GM12864 (cell line): ENCODE measurements at places on chromosomes 3 and 15.

- no peak for DNase-seq
Measured at GRCh38 chr3:148147903-148148302, 549.8 kb upstream of the AGTR1 start.

- DNase-seq: no peak
Measured at GRCh38 chr3:189689625-189690024, 58.4 kb downstream of the TP63 start.

GRCh38 chr3:139577909-139578308 is 38.4 kb upstream of the RBP1 start:
- DNase-seq: no peak

DNA sequence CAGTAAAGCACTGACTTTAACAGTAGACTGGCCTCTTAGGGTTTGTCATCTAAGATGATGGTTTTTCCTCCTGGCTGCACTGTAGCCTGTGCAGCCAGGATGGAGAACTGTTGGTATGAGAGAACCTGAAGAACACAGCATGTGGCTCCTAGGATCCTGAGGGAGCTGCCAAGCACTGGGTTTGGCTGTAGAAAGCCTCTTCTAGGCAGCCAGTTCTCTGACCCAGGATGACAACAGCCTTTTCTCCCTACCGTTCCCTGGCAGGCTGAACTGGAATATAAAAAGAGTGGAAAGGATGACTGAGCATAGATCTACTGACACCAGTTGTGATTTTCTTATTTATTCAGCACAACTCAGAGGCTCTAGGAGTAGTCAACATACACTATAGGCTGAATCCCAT is 34.3 kb upstream of the MANF start:
- DNase-seq: no peak

GRCh38 chr15:88874275-88874674 is 21.1 kb downstream of the HAPLN3 start:
- DNase-seq: no peak

- DNase-seq: no peak
Measured at GRCh38 chr3:13575459-13576061, 26.6 kb downstream of the FBLN2 start.

GRCh38 chr3:136658946-136659682 is 93.1 kb downstream of the STAG1 start:
- DNase-seq: no peak

DNA sequence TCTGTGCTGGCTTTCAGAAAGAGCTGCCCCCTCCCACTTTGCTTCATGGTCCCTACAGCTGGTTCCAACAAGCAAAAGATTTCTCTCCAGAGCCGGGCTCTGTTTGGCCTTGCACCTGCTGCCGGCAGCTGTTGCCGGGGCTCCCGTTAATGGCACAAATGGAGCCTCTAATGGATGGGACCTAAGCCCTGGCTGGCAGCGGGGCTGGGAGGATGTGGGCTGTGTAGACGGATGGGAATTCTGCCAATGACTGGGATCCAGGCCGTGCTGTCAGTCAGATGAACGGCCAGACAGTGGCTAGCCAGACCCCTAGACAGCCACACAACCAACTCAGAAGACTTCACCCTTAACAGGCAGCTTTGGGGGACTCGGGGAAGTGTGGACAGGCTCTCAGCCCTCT is 88.0 kb downstream of the RPLP1 start:
- DNase-seq: no peak

DNA sequence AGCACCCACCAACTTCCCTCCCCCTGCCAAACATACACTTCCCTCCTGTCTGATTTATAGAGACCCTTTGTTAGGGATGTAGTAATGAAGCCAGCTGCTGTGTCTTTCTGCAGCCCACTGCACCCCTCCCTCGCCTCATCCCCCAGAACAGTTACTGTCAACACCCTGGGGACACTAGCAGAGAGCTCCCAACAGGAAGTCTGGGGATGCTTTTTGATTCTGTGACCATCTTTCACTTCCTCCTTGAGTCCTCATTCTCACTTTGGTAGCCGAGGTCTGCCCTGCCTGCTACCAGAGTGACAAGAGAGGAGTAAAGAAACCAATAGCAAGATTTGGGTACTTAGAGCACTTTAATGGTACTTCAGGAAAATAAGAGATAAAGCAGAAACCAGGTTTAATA is 201.6 kb downstream of the SATB1 start:
- DNase-seq: peak; percentile 41

- DNase-seq: no peak
Measured at GRCh38 chr15:96046620-96047240, 283.8 kb upstream of the NR2F2 start.

DNA sequence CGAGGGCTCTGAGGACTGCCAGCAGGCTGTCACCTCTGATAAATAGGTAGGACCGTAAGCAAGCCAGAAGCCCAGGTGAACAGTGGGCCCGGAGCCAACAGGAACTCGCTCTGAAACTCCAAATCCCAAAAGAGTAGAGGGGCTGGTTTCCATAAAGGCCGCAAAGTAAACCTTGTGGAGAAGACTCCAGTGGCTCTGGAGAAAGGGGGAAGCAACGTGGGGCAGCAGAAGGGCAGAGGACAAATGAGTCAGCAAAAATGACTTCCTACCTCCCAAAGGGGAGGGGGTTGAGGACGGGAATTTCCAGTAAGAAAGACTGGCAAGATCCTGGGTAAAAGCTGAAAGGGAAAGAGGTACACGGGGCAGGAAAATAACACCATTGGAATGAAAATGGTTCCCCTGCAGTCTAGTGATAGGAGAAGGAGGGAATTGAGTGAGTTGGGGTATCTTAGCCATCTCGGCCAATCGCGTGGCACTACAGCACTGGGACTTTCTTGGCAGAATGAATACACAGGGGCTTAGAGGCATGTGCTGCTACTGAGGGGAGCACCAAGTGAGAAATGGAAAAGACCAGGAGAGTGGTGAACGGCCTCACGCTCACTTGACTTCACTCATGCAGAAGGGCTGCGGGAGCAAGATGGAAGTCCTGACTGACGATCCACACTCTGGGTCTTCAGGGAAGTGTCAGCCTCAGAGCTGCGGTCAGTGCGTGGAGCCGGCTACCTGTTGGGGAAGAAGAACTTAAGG is 33.2 kb downstream of the BMF start:
- DNase-seq: no peak

GRCh38 chr15:42408178-42408577 is 48.9 kb downstream of the CAPN3 start:
- no peak for DNase-seq

DNA sequence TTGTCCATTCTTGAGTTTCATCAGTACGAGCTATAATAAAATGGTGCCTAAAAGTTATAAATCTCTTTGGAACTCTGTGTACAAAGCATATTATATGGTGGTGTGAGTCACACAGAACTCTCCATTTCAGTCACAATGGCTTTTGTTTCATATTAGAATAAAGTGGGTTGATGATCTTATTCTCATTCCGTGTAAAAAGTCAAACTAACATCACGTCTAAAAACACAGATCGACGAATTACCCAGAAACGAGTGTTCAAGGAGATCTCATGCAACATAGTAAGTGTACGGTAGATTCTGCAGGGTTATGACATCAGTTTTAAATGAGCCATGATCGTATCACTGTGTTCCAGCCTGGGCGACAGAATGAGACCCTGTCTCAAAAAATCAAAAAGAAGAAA is 122.4 kb downstream of the FOXP1 start:
- no peak for DNase-seq

GRCh38 chr15:39094116-39094515 is 486.8 kb upstream of the THBS1 start:
- DNase-seq: no peak

DNA sequence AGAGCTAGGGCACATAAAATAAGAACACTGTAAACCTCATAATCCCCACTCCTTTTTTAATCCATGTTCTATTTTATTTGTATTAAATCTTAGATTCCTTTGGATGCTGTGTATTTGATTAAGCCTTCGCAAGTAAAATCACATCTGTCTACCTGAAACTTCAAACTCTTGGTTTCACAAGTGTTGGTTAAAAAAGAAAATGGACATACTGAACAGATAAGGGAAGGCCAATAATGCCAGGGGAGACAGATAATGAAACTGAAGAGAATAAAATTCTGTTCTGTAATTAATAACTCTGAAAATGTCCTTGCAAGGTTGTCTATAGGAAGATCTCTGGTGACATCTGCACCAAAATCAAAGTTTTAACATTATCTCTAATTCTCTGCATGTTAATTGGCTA is 114.2 kb downstream of the ULK4 start:
- DNase-seq: no peak

GRCh38 chr15:34335176-34336032 is 2.2 kb downstream of the SLC12A6 start:
- no peak for DNase-seq

DNA sequence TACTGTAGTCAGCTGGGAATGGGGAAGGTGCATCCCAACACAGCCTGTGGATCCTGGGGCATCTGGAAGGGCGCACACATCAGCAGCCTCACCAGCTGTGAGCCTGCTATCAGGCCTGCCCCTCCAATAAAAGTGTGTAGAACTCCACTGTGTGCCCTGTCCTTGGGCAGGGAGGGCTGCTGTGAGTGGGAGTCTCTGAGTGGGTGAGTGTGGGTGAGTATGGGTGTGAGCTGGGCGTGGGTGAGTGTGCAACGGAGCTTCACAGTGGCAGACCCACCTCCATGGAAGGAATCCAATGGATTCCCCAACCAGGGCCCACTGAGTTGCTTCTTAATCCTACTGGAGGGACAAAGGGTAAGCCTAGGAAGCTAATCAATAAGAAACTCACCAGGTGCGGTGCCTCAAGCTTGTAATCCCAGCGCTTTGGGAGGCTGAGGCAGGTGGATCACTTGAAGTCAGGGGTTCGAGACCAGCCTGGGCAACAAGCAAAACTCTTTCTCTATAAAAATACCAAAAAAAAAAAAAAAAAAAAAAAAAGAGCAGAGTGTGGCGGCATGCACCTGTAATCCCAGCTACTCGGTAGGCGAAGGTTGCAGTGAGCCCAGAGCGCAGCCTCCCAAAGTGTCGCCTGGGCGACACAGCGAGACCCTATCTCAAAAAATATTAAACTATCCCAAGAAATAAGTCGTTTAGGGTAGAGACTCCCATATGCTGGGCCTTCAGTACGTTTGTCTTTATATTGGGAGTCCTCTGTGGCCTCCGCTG is 555 bp upstream of the RCCD1 start:
- DNase-seq: no peak

DNA sequence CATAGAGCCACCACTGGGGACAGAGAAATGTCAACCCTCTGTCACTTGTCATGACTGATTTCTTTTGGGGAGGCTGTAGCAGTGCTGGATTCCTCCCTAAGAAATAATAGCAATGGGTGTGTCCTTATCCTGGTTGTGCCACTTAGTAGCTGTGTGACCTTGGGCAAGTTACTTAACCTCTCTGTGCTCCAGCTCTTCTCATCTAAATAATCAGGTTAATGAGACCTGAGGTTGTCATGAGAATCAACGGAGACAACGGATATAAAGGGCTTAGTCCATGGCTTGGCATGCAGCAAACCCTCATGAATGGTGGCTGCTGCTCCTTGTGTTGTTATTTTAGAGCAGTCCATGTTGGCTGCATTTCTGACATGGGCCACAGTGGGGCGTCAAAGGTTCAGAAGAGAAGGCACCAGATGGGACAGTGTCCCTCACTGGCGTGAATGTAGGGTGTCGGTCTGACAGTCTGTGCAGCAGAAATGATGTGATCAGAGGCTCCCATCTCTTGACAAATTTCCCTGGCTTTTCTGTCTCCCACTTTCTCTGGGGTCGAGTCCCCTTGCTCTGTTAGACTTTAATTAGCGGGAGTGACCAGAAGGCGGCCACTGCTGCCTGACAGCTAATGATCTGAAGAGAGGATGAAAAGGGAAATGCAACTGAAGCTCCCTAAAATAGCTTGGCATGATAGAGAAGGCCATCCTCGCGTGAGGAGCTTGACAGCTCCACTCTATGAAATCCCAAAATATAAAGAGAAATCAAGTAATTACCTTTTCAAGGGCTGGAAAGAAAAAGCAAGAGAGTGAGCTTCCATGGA is 209.4 kb downstream of the CADPS start:
- DNase-seq: no peak

DNA sequence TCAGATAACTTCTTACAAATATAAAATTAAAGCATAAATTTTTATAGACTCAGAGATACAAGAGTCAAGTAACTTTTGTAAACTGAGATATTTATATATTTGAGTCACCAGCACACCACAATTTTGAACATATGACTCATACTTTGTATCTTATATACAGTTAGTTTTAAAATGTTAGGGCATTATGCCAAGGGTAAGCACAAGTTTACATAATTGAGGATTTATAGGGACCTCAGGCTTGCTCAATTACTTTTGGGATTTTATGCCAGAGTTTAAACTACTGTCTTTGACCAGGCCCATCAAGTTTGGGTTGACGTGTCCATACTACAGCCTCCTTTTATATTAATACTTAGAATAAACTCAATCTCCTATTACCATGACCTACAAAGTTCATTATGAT is 7.4 kb upstream of the FGF7 start:
- DNase-seq: no peak

- DNase-seq: no peak
Measured at GRCh38 chr3:100169201-100169920, 55.1 kb upstream of the FILIP1L start.

DNA sequence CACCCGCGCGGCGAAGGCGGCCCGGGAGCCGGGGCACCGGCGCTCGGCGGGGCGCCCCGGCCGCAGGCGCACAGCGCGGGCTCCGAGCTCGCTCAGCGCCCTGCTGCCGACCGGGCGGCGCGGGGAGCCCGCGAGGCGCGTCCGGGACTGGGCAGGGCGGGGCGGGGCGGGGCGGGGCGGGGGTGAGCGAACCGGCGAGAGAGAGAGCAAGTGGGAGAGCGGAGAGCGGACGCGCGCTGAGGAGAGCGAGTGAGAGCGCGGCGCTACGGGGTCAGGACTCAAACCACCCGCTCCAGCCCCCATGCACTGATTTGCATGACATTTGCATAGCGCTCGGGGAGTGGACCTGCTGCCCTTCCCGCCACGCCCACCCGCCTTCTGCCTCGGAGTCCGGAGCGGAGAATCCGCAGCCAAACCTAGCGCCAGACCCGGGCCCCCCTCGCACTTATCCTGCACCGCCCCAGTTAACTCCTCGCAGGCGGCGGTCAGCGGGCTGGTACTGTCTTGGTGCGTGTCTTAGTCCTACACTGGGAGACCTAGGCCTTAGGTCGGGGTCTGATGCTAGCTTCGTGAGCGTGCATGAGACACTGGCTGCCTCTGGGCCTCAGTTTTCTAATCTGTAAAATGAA is at the start of gene MYLK:
MYLK (minus strand) TSS at position 130 of the 629 bp plus-strand sequence. CDS start 90,491 bp downstream, outside the sequence.
- DNase-seq: no peak

GRCh38 chr3:46506526-46506925 is 8.8 kb downstream of the RTP3 start:
- DNase-seq: no peak

DNA sequence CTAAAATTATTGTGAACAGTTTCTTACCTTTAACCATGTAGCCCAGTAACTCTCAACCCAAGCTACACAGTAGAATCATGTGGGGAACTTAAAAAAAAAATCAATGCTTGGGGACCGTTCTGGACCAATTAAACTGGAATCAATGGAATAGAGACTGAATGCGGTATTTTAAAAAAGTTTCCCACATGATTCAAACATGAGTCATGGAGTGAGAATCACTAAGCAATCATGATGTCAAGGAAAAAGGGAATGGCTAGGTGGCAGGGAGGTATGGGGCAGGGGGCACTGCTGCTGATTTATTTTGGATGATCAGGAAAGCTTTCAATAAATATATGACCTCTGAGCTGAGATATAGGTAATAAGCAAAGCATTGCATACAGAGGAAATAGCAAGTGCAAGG is 250.5 kb upstream of the RORA start:
- no peak for DNase-seq

GRCh38 chr3:146496726-146497125 is 27.4 kb upstream of the PLSCR2 start:
- DNase-seq: no peak

- DNase-seq: no peak
Measured at GRCh38 chr15:68518046-68518445, 60.7 kb upstream of the CORO2B start.

- DNase-seq: no peak
Measured at GRCh38 chr3:171783626-171784025, 26.7 kb downstream of the PLD1 start.
